ENCODE measurements at places on chromosomes 2 and 18.

- DNase-seq: no peak
Measured at GRCh38 chr2:18829251-18829902, 240.0 kb upstream of the NT5C1B start.

DNA sequence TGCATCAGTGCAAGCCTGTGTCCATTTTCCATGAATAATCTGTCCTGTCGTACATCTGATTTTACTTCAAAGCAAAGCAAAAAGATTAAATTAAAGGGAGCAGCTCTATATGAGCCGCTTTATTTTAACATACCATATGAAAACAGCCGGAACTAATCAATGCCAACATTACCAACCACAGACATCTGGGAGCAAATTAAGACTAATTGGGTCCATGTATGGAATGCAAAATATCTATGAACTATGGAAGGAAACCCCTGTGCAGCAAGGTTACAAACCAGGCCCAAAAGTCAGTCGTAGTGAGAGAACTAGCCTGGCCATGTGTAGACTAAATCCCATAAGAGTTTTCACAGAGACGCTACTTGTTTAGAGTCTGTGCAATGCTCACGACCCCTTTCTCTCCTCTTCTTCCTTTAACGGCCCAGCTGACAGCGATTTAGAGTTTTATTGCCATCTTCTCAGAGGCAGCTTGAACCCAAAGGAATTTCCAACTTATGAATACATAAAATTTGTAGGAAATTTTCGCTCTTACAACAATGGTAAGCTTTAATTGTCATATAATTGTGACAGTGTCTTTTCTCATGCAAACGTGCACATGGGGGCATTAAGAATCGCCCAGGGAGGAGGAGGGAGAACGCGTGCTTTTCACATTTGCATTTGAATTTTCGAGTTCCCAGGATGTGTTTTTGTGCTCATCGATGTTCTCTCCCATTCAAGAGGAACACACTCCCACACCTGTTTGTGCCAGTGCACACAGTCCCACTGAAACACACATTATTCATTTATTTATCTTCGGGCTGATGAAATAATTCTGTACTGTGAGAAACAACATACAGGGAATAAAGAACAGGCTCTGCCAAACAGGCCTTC is 52.9 kb upstream of the RPL31 start:
- no peak for DNase-seq

GRCh38 chr2:6495466-6495865 is 370.2 kb downstream of the CMPK2 start:
- DNase-seq: no peak

DNA sequence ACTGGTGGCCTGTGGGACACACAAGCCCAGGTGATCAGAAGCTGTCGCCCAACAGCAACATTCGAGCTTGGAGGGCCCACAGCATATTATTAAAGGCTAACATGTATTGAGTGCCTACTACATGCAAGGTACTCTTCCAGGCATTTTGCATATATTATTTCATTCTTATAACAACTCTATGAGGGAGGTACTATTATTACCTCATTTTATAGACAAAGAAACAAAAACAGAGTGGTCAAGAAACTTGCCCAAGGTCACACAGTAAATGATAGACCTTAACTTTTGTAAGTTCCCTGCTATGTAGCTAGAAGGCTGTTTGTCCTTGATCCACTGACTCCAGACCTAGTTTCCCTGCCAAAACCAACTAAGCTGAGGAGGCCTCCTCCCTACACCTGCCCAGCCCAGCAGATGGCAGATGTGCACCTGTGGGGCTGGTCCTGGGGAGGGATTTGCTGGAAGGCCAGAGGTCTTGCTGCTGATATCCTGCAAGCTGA is 35.7 kb downstream of the KANSL3 start:
- DNase-seq: no peak

GRCh38 chr2:16247326-16248122 is 307.2 kb downstream of the MYCN start:
- DNase-seq: no peak

- DNase-seq: no peak
Measured at GRCh38 chr2:56934866-56935265, 751.1 kb downstream of the CCDC85A start.

DNA sequence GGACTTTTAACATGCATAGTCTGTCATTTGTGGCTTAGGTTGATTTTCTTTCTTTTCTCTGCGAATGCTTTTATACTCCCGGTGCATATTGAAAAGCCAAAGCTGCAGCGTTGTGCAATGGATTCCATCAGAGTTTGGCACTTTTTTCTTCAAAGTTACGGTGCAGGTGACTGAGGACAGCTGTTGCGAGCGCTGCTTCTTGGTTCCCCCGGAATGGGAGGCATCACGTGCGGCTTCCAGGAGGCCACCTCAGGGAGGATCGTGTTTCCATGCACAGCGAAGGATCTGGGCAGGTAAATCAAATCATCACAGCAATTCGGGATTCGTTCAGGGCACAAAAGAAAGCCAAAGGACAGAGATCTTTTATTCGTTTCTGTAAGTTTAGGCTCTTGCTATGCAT is 109.6 kb upstream of the ALKAL2 start:
- no peak for DNase-seq

DNA sequence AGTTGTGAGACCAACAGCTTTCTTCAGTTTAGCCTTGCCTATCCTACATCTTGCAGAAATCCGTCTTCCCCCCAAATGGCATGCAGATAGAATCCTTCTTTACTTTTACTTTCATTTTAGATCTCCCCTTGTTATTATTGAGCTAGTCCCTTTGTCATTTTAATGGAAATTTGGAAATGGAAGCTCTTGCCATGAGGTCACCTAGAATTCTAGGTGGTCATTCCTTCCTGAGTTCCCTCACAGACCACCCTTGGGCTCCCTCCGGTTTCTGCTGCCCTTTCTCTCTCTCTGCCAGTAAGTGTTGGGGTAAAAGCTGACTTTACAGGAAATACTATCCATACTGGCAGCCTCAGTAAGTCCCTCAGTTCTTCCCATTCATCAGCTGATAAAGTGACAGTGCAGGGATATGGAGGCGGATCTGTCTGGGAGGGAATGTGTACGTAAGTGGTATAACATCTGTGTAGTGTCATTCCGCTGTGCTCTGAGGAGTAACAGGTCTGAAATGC is 30.2 kb downstream of the ARHGAP25 start:
- no peak for DNase-seq

GRCh38 chr2:58992062-58992706 is 751.1 kb upstream of the FANCL start:
- no peak for DNase-seq

GRCh38 chr2:232322560-232323327 is 55.8 kb upstream of the ALPP start:
- DNase-seq: no peak

- no peak for DNase-seq
Measured at GRCh38 chr18:44625386-44625785, 55.3 kb upstream of the SETBP1 start.

- DNase-seq: no peak
Measured at GRCh38 chr2:202196727-202197126, 41.7 kb downstream of the SUMO1 start.

DNA sequence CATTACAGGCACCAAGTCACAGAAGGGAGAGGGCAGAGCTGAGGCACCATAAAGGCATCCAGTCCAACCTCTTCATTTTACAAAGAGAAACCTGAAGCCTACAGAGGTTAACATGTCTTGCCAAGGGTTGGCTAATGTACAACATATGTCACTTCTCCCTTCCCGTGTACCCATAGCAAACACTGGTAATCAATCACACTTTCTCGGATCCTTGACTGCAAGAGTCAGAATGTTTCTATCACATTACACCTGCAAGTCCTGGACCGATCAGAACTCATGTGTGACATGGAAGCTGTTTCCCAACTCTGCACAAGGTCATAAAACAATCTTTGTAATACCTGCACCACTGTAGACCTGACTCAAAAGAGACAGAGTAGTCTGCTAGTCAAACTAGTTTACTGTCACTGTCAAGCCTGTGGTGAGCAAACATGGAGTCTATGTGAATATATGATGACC is 6.0 kb downstream of the ANKRD44 start:
- DNase-seq: no peak

DNA sequence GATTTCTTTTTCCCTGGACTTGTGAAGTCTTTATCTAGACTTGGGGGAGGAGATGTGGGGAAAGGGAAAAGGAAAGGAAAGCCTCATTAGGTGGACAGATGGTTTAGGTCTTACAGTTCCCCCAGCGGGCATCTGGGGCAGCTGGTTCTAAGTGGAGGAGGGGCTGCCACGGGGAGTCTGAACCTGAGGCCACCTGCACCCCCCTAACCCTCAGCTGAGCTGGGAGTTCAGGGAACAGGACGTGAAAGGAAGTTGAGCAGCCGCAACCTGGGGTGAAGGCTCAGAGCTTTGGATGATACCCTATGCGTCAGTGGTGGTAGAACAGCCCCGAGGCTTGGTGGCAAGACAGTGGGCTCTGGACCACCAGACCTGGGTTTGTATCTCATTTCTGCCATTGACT is 26.8 kb downstream of the ITM2C start:
- no peak for DNase-seq

DNA sequence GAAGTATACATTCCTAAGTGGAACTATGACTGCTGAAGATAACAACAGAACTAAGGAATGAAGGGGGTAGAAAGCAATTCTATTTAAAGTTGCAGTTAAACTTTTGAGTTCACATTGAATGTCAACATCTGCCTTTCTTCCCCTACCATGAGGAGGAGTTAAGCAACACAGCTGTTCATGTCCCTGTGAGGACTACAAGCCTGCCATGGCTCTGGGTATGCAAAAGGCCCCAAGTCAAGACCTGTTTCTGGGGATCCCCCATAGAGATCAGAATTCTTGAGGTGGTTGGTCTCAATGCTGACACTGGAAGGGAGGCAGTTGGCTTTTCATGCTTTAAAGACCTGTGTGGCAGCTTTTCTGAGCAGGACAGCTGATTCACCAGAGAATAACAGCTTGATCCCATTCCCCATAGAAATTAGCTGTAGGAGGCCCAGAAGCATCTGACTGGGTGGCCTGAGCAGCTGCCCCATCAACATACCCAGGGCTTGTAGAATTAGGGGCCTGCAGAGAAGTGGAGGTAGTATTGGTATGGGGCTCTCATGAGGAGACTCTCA is 131.0 kb downstream of the SETBP1 start:
- no peak for DNase-seq

- no peak for DNase-seq
Measured at GRCh38 chr2:70046534-70046933, 40.7 kb upstream of the PCBP1 start.

DNA sequence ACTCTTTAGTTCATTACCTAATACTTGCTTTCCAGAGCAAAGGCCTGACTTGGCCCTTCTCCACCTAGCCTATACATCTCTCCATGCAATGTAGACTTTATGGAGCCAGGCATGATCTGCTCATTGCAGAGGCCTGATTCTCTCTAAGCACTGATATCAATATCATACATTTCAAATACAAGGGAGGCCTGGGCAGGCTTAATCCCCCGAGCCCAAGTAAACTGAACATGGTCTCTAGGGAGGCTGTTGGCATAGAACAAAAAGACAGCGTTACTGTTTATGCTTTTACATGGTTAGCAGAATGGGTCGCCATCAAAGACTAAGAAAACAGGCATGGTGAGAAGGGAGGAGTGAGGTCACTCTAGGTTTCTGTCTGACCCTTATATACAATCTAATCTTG is 695.1 kb downstream of the ZEB2 start:
- DNase-seq: no peak

GRCh38 chr2:124328397-124328796 is 303.3 kb downstream of the CNTNAP5 start:
- no peak for DNase-seq
